NCI-H2171 (cell line): ENCODE measurements at places on chromosomes 3 and 15.

- peak; percentile 22 for DNase-seq
Observed at GRCh38 chr15:78457101-78457500, 19.1 kb downstream of the IREB2 start.

DNA sequence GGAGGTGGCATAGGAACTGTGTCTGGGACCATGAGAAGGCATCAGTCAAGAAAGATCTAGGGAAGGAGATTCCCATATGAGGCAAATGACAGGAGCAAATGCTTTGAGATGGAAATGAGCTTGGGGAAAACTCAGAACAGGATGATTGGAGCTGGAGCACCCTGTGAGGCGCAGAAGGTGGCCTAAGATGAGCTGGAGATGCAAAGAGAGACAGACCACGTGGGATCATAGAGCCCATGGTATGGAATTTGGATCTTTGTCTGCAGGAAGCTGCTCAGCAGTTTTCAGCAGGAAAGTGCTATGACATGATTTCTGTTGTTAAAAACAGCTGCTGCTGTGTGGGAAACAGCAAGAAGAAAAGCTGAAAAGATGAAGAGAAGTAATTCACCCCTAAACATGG lies 310.6 kb downstream of the MAGI1 start:
- DNase-seq = no peak

DNA sequence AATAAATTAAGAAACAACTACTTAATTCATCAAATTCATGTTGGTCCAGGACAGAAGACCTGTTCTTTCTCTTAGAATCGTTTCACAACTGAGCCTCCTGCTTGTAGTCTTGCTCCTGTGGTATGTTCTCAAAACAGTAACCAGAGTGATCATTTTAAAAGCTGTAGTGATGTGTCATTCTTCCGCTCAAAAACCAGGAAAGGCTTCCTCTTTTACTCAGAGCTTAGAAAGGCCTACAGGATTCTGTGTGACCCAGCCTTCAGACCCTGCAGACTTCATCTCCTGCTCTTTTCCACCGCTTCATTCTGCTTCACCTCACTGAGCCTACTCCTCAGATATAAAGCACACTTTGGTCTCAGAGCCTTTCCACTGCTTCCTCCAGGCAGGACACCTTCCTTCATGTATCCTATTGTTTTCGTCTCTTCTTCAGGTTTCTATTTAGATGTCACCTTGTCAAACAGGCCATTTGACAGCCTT lies 22.7 kb downstream of the ST6GAL1 start:
- DNase-seq = no peak

DNA sequence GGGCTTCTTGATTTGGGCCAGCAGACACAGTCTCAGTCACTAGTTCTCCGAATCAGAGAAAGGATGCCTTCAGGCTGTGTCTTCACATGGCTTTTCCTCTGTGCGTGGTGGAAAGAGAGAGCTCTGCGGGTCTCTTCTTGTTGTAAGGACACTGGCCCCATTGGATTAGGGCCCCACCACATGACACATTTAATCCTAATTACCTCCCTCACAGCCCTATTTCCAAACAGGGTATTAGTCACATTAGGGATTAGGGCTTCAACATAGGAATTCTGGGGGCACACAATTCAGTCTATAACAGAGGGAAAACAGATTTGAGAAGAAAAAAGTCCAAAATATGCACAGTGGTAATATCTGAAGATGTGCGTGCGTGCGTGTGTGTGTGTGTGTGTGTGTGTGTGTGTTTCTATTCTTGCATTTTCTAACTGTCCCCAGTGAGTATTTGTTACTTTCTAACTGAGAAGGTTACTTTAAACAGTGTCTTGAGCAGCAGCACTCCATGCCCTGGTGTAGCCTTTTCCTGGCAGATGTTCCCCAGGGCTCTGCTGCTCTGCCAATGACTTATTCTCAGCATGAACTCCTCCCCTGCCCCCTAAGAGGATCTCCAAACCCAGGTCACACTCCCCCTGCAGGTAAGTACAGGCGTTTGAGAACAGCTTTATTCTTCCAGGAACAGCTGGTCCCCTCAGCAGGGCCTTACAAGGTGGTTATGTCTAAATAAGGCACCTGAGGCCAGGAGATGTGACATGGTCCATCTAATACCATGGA lies 72.9 kb downstream of the RPL39L start:
- DNase-seq = peak; percentile 77
